ENCODE measurements at places on chromosomes 3 and 15.
A peak's percentile ranks its signal among the peaks of the same experiment; 100 is the strongest.

DNA sequence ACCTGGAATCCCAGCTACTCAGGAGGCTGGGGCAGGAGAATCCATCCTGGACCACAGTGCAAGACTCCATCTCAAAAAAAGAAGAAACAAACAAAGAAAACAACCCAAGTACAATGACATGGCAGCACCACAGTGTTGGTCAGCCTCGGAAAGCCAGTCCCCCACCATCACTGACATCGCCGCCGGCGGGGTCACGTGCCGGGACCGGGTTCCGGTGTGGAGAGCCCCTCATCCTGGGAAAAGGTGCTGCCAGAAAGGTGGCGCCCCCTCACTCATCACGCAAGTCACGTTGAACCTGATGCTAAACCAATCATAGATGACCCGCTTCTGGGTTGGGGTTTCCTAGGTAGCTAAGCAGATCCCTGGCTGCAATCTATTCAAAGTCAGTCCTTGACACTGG is 17.8 kb downstream of the QRICH1 start:
- no peak for DNase-seq

DNA sequence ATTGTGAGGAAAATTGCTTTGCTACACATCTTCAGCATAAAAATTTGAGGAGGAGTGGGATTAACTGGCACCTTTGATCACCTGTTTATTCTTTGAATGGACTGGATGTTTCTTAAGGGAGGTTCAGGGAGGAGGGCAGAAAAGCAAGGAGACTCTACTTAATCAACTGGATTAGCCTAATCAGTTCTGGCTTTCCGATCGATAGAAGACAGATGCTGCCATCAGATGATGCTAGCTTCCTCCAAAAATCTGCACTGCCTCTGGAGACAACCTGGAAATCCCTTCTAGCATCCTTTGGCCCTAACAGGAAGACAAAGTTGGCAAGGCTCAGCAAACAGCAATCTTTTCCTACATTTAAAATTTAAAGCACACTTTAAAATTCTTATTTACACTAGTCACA is 197.8 kb downstream of the EBLN2 start:
- no peak for DNase-seq

DNA sequence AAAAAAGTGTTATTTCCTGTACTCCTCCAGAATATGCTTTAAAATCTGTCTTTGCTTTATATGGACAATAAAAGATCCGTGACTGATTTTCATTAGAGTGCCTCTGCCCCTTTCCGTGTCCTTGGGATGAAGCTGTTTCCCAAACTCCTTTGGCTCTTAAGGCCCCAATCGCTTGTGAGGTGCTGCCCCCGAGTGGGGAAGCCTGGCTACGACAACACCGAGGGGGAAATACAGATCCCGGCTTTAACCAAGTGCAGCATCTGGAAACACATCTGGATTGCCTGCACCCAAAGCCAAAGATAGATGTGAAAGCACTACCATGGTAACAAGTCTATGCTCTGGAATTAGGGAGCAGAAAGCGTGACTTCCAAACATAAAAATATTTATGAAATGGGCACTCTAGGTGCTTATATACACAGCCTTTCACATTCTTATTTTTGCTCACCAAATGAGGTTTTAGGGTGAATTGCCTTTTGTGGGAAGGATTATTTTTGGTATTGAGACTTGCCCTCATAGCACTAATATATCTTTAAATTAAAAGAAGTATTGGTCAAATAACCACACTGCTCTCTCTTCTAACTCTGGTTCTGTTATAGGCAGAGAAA is 40.6 kb upstream of the ADCY5 start:
- DNase-seq = peak; percentile 64

DNA sequence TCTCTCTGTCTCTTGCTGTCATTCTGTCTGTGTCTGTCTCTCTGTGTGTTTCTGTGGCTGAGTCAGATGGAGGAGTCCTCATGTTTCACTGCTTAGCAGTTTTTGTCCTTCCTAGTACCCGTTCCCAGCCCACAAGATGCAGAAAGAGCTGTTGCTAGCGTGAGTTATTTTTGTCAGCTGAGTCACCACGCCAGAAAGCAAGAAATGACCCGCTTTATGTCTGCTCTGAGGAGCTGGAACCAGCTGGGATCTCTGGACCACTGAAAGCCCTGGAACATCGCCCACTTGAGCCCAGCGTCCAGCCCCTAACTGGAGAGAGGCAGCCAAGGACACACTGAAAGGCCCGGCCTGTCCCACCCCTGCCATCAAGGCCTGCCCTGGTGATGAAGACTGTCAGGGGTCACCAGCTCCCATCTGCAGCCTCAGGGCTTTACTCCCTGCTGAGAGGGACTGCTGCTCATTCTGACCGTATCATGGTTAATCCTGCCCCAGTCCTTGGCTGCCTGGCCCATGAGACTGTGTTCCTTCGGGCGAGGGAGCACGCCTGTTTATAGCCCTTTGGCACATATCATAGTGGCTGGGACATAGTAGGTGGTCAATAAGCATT is 101.7 kb upstream of the TPM1 start:
- DNase-seq = no peak

GRCh38 chr3:37375184-37376127 is 201.1 kb upstream of the LRRFIP2 start:
- DNase-seq = no peak

DNA sequence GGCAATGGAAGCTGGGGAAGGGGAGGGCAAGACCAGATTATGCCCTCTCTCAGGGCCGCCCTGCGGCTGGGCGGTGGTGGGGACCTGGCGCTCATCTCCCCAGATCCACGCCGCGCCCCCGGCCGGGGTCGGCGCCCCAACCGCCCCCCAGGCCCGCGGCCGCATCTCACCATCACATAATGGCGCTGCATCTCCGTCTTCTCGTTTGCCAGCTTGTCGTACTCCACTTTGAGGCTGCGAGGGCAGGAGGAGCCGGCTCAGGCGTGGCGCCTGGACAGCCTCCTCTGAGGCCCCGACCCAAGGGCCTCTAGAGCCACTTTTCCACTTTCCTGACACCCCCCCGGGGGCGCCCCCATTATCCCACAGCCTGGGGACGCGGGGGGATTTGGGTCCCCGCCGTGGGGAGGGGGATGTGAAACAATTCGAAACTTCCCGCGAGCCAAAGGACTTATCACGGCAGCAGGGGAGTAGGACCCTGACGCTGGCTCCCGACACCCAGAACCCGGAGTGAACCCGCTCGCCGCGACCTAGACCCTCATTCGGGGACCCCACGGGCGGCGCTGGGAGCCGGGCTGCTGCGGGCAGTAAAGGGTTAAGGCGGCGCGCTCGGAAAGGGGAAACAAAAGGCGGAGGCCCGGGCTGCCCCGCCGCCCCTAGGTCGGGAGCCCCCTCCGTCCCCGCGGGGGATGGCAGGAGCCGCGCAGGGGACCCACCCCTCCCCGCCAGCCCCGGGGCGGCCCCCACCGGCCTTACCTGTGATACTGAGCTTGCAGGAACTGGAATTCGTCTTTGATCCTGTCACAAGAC is 2.1 kb downstream of the TLE3 start:
- peak; percentile 56 for DNase-seq

DNA sequence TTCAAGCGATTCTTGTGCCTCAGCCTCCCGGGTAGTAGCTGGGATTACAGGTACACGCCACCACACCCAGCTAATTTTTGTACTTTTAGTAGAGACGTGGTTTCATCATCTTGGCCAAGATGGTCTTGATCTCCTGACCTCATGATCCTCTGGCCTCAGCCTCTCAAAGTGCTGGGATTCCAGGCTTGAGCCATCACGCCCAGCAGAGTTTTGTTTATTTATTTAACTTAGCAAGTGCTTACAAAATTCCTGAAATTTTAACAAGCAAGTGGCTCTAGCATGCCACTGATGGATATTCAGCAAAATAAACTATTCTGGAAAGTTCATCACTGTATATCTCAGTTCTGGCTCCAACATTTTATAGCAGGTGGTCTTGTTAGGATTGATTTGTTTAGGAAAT is 585.9 kb downstream of the OTOL1 start:
- no peak for DNase-seq

DNA sequence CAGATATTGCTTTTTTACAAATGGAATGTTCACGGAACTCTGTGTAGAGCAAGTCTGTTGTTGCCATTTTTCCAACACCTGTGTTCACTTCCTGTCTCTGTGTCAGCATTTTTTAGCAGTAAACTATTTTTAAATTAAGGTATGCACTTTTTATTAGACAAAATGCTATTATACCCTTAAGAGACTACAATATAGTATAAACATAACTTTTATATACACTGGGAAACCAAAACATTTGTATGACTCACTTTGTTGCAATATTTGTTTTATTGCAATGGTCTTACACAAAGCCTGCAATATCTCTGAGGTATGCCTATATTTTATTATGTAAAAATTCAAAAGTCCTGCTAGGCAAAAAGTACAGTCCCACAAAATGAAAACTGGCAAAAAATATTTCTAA is 39.8 kb upstream of the FGF7 start:
- DNase-seq = no peak

GRCh38 chr15:48721061-48721810 is 75.7 kb upstream of the FBN1 start:
- DNase-seq = no peak

DNA sequence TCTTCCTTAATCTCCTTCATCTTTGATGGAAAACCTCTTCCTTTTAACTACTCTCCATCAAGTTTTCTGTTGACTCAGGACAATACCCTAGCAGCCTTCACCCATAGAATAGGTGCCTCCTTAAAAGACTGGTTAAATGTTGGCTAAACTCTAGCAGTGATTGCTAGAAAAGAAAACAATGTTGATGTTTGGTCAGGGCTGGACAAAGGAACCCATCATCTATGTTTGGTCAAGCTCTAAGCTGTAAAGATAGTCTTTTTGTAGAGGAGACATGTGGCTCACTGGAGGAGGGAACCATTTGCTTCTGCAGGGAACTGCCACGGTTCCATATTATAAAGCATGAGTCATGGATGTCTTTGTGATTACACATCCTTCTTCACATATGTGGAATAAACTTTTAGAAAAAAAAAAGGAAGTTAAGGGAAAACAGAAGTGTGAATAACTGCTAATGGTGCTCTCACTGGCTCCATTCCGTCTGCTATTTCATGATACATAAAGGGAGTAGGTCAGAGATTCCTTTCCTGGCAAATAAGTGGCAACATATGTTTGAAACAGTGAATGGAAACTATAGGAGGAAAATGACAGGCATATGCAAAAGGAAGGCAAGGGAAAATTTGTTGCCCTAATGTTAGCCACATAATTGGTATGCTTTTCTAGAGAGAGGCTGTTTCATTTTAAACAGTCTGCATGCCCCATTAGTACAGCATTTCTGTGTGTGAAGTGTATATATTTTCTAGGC is 78.2 kb downstream of the CMSS1 start:
- no peak for DNase-seq

DNA sequence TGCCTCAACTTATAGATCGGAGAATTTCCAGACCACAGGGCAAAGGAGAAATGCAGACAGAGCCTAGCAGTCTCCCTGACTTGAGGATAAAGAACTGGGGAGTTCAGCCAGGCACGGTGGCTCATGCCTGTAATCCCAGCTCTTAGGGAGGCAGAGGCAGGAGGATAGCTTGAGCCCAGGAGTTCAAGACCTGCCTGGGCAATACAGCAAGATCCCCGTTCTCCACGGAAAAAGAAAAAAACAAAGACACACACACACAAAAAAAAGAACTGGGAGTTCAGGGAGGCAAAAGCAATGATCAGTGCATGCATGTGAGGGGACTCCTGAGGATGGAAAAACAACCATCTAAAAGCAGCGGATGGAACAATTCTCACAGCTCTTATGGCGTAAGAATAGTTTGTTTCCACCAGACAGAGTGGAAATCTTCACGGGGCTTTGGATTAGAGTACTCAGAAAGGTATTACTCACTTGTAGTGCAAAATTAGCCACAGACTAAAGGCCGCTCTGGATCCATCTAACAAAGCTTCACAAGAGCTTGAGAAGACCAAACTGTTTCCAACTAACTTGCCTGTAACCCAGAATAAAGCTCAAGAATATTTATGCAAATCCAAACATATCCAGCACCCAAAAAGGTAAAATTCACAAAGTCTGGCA is 16.3 kb downstream of the SEC11A start:
- DNase-seq = no peak

DNA sequence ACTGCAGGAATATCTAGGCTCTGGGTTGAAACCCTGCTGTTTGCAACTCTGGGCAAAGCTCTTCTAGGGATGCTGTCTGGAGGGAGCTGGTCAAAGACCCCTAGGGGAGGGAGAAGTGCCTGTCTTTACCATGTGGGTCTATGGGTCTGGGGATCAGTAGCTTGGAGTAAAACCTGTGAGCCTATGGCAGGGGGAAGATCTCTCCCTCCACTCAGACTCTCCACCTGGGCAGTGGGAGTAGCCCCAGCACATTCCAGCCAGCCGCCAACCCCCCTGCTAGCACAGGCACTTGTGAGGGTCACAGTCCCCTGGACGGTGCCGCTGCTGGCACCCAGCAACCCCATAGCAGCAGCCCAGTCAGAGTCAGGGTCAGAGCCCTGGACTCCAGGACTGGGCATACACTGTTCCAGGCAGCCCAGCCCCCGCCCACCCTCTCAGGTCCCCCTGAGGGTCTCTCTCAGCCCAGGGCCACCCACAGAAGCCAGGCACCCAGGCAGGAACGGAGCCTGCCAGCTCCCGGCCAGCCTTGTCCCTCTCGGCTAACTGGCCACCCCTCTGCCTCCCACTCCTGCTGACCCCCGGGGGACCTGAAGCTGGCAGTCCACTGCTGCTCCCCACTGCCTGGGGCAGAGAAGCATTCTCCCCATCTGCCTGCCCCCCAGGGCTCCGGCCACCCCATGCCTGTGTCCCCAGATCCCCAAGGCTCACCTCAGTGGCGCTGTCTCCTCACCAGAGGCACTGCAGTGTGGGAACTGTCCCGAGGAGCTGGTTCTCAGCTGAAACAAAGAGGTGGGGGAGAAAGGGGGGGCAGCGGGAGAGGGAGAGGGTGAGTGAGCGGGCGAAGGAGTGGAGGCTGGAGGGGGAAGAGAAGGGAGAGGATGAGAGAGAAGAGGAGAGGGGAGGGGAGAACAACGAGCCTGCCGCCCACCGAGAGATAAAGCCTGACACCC is 10.8 kb downstream of the GLYCTK start:
- DNase-seq = no peak

DNA sequence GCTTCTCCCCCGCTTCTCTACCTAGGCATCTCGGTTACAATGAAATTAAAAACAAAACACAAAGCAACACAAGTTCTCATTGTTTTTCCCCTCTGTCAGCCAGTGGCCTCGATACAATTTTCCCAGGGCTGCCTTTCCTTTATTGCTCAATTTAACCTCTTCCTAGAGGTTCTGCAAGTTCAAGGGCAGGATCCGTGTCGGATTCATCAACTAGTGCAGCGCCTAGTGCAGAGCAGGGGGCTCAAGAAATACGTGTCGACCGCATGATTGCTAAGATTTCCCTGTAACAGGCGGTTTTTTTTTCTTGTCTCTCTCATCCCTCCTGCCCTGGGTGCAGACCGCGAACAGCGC is 1.4 kb upstream of the BHLHE40 start:
- no peak for DNase-seq

GRCh38 chr3:30538791-30539190 is 67.6 kb upstream of the TGFBR2 start:
- DNase-seq = no peak

GRCh38 chr3:61875046-61875844 is 313.9 kb downstream of the PTPRG start:
- no peak for DNase-seq

DNA sequence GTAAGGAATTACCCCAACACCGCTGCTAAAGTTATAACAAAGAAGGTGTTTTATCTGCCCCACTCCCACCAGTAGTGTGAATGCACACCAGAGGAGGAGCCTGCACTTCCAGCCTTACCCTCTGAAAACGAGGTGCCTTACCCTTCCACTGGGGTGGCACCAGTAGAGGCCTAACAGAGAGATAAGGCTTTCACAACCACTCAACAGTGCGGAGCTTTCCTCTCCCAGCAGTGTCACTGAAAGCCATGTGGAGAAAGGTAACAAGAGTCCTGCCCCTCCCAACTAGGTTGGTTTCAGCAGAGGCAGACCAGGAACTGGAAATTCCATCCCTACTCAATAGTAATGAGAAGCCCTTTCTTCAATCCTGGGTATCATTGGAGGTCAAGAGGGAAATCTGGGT is 539.2 kb downstream of the VGLL3 start:
- no peak for DNase-seq

Data from stimulated activated CD4-positive, alpha-beta T cell treated with anti-CD3 and anti-CD28 coated beads, Interleukin-2, amount 100 ng/mL, for 24 hours (primary cell).